Amygdala (tissue), 56 donors: ENCODE measurements at places on chromosomes 1 and 21.

DNA sequence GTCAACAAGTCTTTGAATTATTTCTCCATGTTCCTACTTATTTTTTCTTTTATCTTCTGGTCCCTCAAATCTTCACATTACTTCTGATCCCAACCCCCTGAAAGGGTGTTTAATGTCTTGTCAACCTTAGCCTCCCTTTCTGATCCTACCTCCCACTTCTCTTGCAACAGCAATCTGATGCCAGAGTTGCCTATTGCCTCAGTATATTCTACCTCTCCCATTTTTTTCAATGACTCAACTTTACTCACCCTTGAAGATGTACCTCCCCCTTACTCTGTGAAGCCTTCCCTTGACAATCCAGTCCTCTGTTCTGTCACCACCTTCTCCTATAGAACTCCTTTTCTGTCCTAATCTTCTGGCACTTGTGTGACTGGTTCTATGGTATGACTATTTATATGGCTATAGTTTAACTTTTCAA is 99.5 kb upstream of the CD55 start:
- DNase-seq: no peak

- no peak for DNase-seq
These were observed 27.3 kb upstream of the TP53BP2 start for GRCh38 chr1:223873044-223873443.

DNA sequence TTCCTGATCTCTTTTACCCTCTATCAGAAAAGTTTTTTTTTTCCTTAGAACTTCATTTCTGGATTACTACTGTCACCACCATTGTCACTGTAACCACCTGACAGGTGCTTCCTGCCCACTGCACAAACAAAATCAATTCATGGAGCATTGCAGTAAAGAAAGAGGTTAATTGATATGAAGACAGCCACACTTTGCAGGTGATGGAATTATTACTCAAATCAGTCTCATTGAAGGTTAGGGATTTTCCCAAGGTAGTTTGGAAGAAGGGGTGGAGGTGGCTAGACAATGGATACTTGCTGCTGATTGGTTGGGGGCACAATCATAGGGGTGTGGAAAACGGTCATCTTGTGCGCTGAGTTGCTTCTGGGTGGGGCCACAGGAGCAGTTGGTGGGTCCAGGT is 230.8 kb upstream of the CACYBP start:
- DNase-seq: no peak

- no peak for DNase-seq
These were observed 33.0 kb upstream of the SH2D1B start for GRCh38 chr1:162444903-162445302.

DNA sequence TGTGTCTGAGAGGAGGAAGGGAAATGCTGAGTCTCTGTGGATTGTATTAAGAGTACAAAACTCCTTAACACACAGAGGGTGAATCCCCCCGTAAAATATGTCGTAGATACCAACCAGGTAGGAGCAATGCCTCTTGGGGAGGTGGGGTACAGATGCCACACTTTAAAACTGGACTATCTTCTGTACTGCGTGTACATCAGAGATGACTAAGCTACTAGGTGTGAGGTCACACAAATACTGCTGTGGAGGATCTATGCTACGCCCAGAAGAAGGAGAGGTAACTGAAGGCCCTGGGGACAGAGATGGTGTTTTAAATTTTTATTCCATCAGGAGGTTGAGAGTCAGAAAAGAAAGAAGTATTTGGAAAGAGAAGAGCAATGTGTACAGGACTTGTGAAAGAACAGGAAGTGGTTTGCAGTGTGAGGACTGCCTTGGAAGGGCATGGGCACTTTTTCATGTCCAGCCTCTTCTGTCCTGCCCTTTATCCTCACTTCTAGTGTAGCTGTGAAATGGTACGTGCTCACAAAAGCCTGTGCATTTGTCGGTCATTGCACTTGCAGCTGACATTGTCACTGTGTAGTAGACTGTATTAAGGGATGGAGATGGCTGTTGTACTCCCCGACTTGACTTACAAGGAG is 287.8 kb upstream of the CHRM3 start:
- no peak for DNase-seq

DNA sequence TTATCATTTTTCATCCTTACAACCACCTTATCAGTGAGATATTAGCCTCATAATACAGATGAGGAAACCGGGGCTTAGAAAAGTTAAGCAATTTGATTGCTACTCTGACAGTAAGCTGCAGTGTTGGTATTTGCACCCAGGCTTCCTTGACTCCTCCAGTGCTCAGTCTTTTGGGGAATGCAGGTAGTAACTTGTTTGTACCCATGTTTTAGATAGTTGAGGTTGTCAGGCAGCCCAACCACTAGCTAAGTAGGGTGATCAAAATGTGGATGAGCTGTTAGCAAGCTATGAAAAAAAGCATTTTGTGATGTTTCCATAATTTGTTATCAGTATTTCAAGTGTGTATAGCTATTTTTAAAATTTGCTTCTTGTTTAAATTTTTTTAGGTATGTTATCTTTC is 80.8 kb downstream of the SASS6 start:
- no peak for DNase-seq

GRCh38 chr1:117803318-117803717 is 126.1 kb downstream of the GDAP2 start:
- no peak for DNase-seq

DNA sequence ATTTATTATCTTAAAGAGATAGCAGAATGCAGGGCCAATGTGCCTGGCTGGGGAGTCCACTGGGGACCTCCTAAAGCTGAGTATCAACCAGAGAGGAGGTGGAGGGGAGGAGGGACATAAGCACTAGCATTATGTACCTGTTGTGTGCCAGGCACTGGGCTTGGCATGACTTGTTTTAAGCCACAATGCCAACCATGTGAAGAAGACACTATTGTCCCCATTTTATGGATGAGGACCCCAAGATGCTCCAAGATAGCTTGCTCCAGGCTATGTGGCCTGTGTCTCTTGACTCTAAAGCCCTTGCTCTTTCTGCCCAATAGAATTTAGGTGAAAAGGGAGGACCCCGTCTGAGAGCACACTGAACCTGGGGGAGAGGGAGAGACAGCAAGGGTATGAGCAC is 111.3 kb downstream of the GLIS1 start:
- no peak for DNase-seq

DNA sequence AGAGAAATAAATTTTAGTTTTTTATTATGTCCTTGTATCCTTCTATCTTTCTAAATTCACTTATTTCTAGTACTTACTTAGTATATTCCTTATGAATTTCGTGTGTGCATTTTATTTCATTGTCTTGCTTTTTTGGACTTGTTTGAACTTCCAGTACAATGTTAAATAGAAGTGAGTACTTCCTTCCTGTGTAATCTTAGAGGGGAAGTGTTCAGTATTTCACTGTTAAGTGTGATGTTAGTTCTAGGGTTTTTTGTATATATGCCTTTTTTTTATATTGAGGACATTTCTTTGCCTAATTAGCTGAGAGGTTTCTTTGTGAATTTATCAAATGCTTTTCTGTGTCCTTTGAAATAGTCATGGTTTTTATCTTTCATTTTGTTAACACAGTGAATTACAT is 10.7 kb downstream of the LYPLAL1 start:
- DNase-seq: no peak

GRCh38 chr1:216549796-216550195 is 126.5 kb upstream of the USH2A start:
- DNase-seq: no peak

- DNase-seq: no peak
These were observed 52.7 kb downstream of the AGPAT3 start for GRCh38 chr21:43917515-43918384.

GRCh38 chr1:2221271-2221670 is 6.8 kb upstream of the SKI start:
- DNase-seq: no peak
